ENCODE measurements at places on chromosomes 12 and 14.

- DNase-seq: no peak
Measured at GRCh38 chr12:76241371-76241770, 106.8 kb downstream of the BBS10 start.

DNA sequence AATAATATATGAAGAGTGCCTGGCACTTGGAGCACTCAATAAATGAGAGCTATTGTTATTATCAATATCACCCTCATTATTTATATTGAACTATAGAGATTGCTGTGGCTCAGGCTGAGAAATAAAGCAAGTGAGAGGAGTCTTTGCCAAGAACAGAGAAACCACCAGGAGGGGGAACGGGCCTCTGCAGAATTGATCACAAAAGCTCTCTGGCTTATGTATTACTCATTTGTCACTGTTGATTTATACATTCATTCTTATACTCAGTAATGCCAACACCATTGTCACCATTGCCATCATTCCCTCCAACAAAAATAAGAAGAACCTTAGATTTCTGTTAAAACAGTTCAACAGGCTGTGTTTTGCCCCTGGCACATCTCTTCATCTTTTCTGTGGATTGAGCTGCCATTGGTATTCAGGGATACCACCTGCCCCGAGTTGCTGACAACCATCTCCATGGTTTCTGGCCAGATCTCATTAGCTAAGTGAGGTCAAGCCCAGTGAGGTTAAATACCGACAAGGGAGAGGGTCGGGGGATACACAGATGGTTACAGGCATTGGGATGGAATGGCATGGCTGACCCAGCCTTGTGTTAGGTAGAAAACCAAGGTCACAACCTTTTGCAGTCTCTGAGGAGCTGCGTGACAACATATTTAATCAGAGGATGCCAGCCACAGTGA, 21.8 kb upstream of the PCNX1 start:
- no peak for DNase-seq

DNA sequence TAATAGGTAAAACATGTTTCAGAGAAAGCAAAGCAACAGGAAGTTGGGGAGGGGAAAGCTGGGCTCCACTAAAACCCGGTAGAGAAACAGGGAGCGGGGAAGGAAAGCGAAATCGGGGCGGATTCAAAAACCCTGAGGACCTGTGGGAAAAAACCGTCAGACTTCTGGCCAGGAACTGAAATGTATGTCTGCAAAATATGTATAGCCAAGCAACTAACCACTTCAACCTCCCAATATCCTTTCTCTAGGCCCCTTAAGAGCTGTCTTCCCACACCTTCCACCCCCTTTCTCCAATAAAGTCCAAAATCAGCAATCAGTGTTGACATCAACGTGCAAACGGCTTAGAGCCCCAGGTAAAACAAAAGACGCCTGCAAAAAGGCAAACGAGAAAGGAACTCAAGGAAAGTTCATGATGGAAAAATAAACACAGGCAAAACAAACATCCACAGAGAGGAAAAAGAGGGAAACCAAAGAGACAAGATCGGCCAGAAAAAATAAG, 32.8 kb downstream of the SIX1 start:
- DNase-seq: peak; percentile 92

GRCh38 chr14:65423982-65424381, 11.5 kb downstream of the FUT8 start:
- DNase-seq: peak; percentile 24

DNA sequence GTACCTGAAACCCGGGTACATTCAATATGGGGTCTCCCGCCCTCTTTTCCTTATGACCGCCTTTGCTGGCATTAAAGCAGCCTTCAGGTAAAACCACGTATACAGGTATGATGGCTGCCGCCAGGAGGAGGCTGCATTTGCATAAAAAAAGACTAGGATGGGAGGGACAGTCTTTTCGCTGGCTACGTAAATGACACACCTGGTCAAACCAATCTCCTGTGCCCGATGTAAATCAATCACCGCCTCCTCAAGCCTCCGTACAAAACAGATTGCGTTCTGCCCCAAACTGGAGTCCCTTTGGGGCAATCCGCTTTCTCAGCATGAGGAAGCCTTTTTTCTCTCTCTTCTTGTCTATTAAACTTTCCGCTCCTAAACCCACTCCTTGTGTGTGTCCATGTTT, 8.1 kb upstream of the ALDH1L2 start:
- DNase-seq: peak; percentile 46

DNA sequence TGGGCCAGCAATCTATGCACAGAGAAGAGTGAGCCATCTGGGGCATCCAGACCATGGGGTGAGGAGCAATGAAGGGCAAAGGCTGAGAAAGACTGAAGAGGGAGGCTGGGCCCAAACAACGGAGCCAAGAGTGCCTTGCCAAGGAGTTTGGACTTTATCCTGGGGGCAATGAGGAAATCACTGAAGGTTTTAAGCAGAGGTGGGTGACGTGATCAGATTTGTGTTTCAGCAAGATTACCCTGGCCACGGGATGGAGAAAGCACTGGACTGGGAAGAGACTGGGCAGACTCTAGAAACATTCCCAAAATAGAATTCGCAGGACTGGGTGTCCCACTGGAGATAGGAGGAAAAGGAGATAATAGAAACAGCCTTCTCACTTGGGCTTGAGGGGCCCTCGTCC, 65.3 kb downstream of the DPF3 start:
- DNase-seq: no peak

- DNase-seq: no peak
Measured at GRCh38 chr14:102916347-102917055, 6.0 kb upstream of the AMN start.

- no peak for DNase-seq
Measured at GRCh38 chr12:42904683-42905418, 315.3 kb upstream of the PRICKLE1 start.

- DNase-seq: no peak
Measured at GRCh38 chr12:132100306-132101065, 43.6 kb downstream of the DDX51 start.

GRCh38 chr14:33679461-33680225, 271.2 kb downstream of the EGLN3 start:
- no peak for DNase-seq

DNA sequence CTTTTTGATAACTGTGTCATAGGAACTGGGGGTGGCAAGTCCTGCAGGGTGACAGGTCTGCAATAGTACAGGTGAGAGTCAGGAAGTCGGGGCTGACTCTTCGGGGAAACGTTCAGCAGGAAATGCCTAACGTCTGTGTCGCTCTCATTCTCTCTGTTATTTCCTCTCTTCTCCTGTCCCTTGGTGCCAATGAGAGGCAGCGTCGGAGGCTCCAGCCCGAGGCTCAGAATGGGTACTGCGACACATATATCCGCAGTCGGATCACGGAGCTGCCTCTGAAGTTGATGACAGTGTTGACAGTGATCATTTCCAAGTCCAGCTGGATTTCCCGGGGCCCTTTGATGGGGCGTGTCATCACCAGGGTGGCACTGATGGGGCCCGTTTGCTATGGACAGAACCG, 2.7 kb upstream of the TC2N start:
- no peak for DNase-seq

- no peak for DNase-seq
Measured at GRCh38 chr14:52399921-52400595, 85.9 kb downstream of the PTGER2 start.

GRCh38 chr14:28807518-28807917, 40.9 kb downstream of the FOXG1 start:
- DNase-seq: no peak

- DNase-seq: no peak
Measured at GRCh38 chr12:92076101-92076500, 69.5 kb downstream of the BTG1 start.

- DNase-seq: no peak
Measured at GRCh38 chr12:58138424-58138823, 197.1 kb downstream of the ATP23 start.

- no peak for DNase-seq
Measured at GRCh38 chr12:123845881-123846280, 83.8 kb downstream of the DNAH10 start.

DNA sequence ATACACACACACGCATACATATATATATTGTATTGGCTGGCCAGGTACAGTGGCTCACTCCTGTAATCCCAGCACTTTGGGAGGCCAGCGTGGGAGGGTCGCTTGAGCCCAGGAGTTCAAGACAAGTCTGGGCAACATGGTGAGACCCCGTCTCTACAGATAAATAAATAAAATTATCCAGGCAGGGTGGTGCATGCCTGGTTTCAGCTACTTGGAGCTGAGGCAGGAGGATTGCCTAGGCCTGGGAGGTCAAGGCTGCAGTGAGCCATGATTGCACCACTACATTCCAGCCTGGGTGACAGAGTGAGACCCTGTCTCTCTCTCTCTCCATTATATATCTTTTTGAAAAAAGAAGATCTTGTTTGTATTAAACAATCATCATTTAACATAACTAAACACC, 4.6 kb upstream of the SYNE3 start:
- DNase-seq: no peak

GRCh38 chr12:59636945-59637691, 41.3 kb downstream of the SLC16A7 start:
- DNase-seq: no peak

GRCh38 chr12:13566292-13566691, 369.8 kb downstream of the EMP1 start:
- no peak for DNase-seq

- DNase-seq: no peak
Measured at GRCh38 chr12:9319044-9319841, 111.0 kb upstream of the PZP start.

DNA sequence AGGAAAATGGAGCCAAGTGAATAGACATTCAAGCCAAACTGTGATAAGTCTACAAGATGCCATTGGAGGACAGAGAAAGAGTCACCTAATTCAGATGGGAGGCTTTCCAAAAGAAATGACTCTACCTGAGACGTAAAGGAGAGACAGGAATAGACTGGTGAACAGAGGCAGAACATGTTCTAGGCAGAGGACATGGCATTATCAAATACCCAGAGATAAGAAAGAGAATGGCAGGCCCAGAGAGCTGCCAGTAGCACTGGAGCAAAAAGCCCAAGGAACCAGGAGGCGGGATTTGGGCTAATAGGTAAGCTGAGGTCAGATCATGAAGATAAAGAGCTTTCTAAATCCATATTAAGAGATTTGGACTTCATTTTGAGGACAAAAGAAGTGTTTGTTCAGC, 207.1 kb downstream of the AKAP6 start:
- no peak for DNase-seq

- DNase-seq: no peak
Measured at GRCh38 chr14:20841096-20841495, 38.5 kb upstream of the RNASE1 start.

- DNase-seq: no peak
Measured at GRCh38 chr12:104709692-104710435, 248.2 kb downstream of the SLC41A2 start.

DNA sequence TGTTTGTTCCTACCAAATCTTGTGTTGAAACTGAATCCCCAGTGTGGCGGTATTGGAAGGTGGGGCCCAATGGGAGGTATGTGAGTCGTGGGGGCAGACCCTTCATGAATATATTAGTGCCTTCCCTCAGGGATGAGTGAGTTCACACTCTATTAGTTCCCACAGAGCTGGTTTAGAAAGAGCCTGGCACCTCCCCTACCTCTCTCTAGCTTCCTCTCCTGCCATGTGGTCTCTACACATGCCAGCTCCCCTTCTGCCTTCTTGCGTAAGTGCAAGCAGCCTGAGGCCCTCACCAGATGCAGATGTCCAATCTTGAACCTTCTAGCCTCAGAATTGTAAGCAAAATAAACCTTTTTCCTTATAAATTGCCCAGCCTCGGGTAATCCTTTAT, 105.8 kb downstream of the SPTSSA start:
- no peak for DNase-seq

DNA sequence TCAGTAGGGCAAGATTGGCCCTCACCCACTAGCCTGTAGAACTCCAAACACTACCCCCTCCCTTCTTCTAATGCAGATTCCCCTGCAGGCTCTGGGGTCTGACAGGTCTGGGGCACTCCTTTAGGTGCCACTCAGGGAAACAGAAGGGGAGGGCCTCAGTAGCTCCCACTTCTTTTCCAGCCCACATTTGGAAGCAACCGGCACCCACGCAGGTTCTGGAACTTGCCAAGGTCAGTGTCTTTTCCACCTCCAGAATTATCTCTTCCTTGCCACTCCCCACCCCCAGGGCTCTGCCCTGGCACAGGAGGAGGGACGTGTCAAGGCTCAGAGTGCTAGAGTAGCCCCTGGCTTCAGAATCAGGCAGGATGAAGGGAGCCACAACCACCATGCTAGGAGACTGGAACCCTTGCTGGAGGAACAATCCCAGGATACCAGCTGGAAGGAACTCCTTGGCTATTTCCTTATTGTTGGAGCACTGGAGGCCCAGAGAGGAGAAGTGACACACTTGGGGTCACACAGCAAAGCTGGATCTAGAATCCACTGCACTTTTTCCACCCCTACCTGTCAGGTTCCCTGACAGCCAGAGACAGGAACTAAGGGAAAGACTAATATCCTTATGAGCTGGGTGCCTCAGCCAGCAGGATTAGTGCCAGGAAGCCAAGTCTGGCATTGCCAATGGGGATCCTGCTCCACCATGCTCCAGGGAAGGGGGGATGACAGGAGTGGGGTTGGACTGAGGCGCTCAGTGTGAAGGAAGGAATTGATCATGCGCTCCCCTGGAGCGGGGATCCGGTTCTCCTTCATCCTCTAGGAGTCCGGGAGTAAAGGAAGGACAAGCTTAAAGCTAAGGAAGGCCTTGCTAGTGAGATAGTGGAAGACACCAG, 1.8 kb upstream of the FIGNL2 start:
- DNase-seq: no peak

- no peak for DNase-seq
Measured at GRCh38 chr12:4320497-4320852, 538 bp upstream of the TIGAR start.

GRCh38 chr12:11578461-11578993, 70.9 kb upstream of the ETV6 start:
- DNase-seq: no peak

DNA sequence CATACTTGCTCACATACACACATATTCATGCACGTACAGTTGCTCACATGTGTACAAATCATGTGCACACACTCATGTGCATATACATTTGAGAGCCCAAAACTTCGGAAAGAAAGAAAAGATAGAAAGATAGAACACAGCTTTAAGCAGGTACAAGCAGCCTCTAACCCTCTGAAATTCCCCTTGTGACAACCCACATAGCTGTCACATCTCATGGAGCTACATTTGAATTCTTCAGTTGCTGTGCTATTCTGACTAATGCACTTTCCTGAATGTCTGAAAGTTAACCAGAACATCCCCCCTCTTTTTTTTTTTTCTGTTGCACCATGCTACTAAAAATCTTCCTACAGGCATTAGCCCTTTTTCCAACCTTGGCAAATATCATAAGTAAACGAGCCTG, 51.9 kb upstream of the KCNA5 start:
- DNase-seq: no peak
